A673 (cell line): ENCODE measurements at places on chromosomes 5 and 9. TPM values are rescaled to one million over a fixed set of nuclear protein-coding genes. Genes with fewer than 3 reads are reported as not detected.

The IFNE gene
- not detected in 2 replicates for total RNA-seq

The GHR gene
- not detected in 2 replicates for total RNA-seq

DNA sequence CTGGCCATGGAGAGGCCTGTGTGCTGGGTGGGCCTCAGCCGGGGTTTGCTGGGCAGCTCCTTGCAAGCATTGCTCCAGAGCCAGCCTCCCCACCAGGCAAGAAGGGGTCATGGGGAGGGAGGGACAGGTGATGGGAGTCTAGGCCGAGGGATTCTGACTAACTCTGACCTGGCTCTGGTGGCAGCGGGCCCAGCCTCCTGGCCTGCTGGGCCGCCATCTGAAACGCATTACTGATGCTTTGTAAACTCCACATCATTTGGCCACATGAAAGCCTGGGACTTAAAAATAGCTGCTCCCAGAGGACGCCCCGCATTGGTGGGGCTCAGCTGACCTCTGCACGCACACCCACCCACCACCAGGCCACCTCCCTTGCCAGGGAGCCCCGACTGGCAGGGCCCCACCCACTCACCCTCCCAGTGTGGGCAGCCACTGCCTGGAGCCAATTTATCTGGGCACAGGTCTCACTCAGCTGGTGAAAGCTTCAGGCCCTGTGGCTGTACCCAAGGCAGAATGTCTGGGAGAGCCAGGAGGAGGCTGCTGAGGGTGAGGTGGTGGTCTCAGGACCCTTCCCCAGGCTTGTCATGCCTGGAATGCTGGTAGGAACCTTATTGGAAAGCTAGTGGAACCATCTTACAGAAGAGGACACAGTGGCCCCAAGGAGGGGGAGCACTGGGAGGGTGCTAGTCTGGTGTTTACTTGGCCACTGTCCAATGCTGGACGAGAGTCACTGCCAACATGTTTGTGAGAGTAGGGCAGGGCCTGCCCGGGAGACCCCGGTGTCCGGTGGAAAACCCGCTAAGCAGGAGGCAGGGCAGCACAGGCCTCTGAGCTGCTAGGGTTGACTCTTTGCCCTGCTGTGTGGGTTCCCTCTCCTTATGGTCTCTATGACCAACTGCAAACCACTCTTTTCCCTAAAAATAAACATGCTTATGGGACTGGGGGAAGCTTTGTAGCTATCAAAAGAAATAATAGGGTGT, 10.8 kb downstream of the TCF7 start:
- DNase-seq: no peak

- DNase-seq: no peak
These were observed 65.4 kb upstream of the TNFSF8 start for GRCh38 chr9:114995681-114996221.

DNA sequence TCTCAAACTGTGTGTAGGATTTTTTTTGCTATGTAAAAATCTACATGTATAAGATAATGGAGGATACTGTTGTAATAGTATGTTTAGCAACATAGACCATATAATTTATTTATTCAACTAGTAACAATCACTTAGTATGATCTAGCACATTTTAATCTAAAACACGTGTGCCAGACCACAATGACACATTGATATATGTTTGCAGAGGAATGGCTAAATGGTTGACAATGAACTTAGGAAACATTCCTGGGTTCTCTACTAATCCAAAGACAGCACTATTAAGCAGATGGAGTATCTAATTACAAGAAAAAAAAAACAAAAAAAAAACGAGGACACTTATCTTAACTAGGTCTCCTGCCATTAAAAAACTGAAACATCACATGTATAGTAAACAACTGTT, 261.7 kb upstream of the PAPPA start:
- DNase-seq: no peak

DNA sequence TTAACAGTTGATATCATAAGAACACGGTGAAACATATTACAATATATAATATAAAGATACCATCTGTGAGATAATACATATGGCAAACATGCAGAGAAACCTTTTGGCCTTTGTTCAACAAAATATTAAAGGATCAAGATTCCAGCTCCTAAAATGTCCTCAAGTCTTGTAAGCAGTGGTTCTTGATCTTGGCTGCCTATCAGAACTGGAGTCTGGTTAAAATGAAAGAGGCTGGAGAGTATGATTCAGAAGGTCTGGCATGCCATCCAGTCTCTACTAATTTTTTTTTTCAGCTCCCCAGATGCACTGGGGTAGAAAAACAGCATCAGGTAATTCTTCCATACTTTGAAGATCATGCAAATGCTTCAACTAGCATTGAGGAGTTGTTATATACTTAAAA, 83.2 kb downstream of the TNC start:
- DNase-seq: no peak

- DNase-seq: no peak
These were observed 174.6 kb upstream of the ZNF608 start for GRCh38 chr5:124920909-124921666.

DNA sequence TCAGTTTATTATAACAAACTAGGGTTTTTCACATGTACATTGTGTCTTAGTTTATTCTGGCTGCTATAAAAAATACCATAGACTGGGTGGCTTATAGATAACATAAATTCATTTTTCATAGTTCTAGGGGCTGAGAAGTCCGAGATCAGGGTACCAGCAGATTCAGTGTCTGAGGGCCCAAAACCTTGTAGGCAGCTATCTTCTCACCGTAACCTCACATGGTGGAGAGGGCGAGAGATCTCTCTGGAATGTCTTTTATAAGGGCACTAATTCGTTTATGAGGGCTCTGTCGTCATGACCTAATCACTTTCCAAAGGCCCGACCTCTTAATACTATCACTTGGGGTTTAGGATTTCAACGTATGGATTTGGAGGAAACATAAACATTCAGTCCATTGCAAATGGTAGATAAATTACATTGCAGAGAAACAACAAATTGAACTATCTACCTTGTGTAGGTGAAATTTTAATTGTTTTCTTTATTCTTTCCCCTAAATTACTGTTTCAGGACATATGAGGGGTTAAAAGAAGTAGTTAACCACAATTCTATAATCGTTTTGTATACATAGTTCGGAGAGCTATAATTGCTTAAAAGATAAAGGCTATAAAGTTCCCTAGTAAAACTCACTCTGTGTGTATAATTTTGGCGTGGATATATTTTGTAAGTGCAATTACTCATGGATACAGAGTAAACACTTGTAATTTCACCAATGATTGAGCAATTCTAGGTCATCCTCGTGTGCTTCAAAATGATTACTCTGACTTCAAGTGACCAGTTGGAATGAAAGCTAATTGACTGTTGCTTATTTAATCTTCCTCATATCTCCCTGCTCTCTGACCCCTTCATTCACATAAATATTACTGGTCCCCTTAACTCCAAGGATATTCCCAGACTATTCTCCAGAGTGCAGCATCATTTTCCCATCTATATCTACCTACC, 247.5 kb upstream of the TMEM161B start:
- DNase-seq: no peak

- peak; percentile 32 for DNase-seq
These were observed 94.4 kb upstream of the ITGA1 start for GRCh38 chr5:52693280-52693679.

GRCh38 chr5:1178529-1179382, 22.6 kb upstream of the SLC6A19 start:
- no peak for DNase-seq

DNA sequence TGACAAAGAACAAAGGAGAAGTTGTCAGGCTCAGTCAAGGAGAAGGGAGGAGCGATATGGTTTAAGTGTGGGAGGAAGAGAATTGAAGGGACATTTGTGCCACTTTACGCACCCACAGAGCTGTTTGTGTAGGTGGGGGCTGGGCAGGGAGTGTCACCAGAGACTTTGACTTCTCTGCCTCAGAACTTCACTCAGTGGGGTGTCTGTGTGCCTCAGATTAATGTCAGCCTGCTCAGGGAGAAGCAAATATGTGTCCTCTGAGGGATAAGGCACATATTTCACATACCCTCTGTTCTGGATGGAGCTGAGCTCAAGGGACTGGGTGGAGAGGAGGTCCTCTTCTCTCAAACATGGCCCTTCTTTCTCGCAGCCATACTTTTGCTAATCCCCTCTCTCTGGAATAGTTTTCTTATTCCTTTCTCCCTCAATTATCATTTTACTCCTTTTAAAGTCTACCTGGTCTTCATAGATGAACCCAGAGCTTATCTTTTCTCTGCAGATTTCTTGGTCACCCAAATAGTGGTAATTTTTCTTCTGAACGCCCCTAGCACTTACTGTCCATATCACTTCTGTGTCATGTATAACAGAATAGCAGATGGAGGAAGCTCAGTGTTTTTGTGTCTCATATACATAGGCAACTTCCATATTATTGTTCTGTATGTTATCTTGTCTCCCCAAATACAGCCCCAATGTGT, 77.0 kb downstream of the IQGAP2 start:
- DNase-seq: peak; percentile 56
